ENCODE measurements at places on chromosomes 3 and 15. TPM values are rescaled to one million over a fixed set of nuclear protein-coding genes. Genes with fewer than 3 reads are reported as not detected.

DNA sequence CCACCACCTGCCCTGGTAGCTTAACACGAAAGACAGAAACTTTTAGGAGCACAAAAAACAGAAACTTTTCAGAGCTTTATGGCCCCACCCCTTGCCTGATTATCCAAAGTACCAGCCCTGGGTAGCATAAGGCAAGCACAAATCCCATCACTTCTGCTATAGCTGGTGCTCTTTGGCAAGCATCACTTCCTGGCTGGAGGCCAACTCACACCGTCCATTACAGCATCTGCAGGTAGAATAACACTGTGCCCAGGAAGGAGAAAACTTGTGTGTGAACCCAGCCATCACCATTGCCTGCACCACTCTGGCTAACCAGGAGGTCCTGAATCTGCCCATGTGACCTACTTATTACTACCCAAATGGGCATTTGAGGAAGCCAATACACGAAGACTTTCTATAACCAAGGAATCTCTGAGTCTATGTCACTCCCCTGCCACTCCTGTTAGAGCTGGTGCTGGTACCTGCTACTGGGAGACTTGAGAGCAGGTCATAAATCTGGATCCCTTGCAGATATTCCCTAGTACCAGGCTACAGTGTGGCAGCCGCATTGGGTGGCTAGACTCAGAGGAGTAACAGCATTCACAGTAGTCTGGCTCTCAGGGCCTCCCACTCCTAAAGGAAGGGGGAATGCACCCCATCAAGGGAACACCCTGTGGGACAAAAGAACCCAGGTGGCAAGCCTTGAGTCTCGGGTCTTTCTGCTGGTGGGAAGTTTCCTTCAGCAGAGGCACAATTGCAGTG is 73.3 kb upstream of the AKAP13 start:
- no peak for DNase-seq

TEX9 gene
- total RNA-seq: 11.6 TPM

DNA sequence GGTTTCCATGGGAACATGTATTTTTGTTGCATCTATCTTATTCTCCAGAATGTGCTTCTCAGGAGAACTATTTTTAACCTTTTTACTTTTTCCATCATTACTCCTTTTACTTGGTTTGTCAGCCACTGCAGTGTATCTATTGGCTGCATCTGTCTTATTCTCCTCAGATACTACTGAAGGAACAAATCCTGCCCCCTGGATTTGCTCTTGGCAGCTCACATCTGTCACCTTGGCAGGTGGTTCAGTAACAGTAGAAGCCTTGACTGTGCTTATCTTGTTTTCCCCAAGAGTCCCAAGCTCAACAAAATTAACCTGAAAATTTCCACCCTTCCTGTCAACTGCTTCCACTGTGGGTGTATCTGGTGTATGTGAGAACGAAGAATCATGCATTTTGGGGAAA is 106.0 kb downstream of the MAP4 start:
- no peak for DNase-seq

DNA sequence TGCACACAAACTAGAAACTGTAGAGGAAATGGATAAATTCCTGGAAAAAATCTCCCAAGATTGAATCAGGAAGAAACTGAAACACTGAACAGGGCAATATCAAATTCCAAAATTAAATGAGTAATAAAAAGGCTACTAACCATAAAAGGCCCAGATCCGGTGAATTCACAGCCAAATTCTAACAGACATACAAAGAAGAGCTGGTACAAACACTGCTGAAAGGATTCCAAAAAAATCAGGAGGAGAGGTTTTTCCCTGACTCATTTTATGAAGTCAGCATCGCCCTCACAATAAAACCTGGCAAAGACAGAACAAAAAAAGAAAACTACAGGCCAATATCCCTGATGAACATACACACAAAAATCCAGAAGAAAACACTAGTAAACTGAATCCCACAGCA is 462.4 kb upstream of the THBS1 start:
- no peak for DNase-seq

ZIC4 gene
- total RNA-seq: 0.13 TPM

DNA sequence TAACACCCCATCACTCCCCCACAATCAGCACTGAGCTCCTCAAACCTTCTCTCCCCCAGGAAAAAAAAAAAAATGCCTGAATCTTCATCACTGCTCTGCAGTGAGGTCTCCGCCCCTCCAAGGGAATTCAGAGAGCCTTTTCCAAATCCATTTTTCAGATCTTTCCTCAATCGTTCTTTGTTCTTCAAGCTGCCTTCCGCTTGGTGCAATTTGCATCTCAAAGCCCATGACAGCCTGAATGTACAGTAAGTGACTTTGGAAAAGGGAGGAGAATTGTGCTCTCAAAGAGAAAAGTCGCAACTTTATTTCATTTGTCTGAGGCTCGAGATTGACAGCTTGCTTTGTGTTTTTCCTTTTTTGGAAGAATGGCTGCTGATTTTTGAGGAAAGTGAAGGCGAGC is 75.0 kb downstream of the CORO2B start:
- peak; percentile 48 for DNase-seq

DNA sequence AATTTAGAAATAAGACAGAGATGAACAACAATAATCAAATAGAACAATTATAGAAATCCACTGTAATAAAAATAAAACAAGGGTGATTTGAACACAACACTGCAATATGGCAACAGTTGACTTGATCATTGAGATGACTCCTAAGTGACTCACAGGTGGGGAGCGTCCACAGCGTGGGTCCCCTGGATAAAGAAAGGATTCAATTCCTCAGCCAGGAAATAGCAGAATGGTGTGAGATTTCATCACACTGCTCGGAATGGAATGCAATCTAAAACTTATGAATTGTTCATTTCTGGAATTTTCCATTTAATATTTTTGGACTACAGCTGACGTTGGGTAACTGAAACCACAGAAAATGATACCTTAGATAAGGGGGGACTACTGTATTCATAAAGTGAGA is 82.0 kb downstream of the CNTN3 start:
- DNase-seq: no peak

GRCh38 chr3:162390891-162391290 is 894.3 kb downstream of the OTOL1 start:
- no peak for DNase-seq

GRCh38 chr15:80492874-80493273 is 88.7 kb downstream of the ARNT2 start:
- DNase-seq: no peak

GRCh38 chr3:20215636-20216035 is 29.6 kb upstream of the SGO1 start:
- no peak for DNase-seq

DNA sequence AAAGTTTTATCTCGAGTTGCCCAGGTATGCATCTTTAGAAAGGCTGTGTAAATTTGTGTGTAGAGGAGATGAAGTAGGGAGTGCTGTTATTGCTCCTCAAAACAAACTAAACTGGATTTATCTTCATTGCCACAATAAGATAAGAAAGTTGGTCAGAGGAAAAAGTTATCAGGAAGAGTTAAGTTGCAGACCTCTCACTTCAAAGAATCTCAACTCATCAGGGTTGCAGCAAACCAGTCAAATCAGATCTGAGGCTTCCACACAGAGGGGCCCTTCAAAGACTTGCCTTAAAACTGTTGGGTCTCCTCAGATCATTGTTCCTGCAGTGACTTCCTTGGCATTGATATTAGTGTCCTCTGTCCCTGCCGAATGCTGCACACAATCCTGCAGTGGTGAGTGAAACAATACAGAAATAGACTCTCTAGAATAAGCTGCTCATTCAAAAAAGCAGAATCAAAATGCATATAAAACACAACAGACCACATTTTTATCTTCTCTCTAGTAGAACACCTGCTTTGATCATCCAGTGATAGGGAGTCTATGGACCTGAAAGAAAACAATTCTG is 191.2 kb upstream of the CBLB start:
- no peak for DNase-seq
